ENCODE measurements at places on chromosomes 5 and 9.

DNA sequence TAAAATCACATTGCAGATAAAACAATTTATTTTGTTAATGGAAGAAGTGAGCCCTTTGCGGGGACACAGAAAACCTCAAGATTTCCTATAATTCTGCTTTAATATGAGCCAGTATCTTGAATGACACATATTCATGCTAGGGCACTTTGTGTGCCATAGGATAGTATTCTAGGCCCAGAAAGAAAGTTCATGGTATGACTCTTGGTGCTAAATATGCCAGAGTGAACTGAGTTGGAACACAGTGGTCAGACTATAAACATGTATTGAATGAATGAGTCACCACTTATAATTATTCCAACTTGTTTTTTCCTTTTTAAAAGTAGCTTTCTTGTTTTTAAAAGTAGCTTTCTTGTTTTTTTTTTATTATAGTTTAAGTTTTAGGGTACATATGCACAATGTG lies 46.0 kb downstream of the ADAMTS19 start:
- DNase-seq: peak; percentile 61

DNA sequence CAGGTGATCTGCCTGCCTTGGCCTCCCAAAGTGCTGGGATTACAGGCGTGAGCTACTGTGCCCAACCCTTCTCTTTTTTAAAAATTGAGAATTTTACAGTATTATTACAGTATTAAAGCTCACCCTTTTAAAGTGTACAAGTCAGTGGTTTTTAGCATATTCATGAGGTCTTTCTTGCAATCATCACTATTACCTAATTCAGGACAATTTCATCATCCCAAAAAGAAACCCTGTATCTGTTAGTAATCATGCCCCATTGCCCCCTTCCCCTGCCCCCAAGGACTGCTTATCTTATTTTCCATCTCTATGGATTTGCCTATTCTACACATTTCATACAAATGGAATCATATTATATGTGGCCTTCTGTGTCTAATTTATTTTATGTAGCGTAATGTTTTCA lies 22.6 kb upstream of the MEGF9 start:
- no peak for DNase-seq

DNA sequence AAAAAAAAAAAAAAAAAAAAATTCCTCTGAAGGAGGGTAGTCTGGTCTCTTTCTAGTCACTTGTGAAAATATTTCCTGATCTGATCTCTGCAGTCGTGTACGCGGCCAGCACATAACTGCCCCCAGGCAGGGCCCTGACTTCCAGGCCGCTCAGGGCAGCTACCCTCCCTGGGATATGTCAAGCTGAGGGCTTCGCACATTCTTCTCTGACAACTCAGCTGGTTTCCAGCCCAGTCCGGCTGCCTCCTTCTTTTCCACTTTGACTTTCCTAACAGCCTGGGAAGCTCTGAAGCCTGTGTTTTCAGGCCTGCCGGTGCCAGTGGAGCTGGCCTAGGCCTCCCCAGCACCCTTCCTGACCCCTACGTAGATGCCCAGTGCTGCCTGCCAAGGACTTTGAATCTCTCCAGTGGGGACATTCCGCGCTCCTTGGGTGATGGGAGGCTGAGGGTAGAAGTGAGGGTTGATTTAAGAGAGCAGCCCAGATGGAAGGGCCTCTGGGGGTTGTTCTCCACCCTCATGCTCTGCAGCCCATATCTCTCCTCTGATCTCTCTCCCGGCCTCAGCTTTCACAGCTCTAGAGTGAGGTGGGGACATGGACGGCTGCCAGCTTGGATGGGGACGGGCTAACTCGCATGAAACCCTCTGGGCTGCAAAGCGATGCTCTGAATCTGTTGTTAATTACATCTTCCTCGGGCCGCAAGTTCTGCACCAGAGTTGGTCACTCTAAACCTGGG lies 20.7 kb downstream of the COL5A1 start:
- peak; percentile 91 for DNase-seq

DNA sequence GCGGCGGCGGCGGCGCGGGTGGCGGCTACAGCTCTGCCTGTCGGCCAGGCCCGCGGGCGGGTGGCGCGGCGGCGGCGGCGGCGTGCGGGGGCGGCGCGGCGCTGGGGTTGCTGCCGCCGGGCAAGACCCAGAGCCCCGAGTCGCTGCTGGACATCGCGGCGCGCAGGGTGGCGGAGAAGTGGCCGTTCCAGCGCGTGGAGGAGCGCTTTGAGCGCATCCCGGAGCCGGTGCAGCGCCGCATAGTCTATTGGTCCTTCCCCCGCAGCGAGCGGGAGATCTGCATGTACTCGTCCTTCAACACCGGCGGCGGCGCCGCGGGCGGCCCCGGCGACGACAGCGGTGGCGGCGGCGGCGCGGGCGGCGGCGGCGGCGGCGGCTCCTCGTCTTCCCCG lies 296 bp downstream of the ZSWIM6 start:
- DNase-seq: peak; percentile 35

DNA sequence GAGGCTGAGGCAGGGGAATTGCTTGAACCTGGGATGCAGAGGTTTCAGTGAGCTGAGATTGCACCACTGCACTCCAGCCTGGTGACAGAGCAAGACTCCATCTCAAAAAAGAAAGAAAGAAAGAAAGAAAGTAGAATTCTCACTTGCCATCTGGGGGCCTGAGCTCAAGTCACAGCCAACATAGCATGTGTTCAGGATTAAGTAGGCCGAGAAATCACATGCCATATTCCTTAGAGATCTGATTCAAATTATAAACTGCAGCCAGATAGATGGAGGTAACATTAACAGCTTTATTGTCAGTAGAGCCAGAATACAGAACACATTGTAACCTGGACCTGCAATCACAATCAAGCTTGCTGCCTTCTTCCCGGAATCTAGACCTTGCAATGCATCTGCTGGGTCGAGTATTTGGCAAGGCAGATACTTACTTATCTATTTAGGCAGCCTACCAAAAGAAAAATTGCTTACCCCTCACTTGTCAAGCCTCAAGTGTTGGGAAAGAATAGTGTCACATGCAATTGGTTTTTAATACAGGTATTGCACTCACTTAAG lies 173.7 kb downstream of the CPLANE1 start:
- DNase-seq: no peak

DNA sequence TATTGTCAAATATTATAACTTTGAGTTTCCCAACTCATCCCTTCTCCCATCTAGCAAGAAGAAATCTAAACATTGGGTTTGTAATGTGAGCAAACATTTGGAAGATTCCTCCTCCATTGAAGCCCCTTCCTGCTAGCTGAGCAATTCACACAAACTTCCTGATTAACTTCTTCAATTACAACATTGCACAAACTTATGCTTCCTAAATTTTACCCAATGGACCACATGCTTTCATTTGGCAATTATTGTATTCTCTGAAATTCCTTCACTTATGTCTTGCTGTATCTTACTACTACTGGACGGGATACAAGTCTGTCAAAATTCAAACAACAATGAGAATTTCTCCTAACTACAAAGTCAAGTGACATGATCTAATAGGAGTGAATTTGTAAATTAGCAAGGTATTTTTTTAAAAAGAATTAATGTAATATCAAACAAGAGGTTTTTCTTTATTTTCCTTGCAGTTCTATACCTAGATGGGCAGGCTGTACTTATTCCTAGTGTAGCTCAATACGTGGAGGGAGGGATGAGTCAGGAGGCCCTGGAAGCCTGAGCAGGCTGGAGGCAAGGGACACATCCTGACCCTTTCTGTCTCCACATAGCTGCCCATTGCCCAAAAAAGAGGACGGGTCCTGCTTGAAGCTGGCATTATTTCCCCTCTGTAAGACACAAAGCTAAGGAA lies 11.8 kb upstream of the IFNW1 start:
- DNase-seq: peak; percentile 11

- DNase-seq: peak; percentile 88
Measured at GRCh38 chr9:107749787-107750444, 260.3 kb upstream of the KLF4 start.

DNA sequence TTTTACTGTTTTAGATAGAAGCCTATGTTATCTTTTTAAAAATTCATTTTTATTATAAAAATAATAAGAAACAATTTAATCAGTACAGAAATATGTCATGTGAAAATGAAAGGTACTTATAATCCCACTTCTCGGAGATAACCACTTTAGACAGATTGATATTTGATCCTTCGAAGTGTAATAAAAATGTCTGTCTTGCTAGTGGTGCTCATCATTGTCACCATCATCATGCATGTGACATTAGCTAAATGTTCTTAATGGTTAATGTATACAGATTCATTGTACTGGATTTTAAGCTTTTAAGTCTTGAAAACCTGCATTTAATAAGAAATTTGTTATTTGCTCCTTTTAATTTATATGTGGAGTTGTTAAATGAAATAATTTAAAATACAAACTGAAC lies 30.1 kb upstream of the FAM120AOS start:
- DNase-seq: no peak

DNA sequence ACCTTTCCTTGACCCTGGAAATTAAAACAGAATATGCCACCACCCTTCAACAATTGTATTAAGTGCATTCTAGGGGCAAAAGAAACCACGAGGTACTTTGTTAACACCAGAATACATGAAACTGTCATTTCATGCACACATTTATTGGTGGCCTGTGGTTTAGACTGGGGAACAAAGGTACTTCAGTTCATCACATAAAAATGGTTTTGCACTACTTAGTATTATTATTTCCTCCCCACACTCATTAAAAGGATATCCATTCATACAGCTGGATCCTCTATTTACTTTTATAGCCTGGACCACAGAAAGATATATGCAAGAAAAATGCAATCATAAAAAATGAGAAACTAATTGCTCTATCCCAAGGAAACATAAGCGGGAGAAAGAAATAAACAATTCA lies 230.9 kb downstream of the EFNA5 start:
- DNase-seq: no peak

DNA sequence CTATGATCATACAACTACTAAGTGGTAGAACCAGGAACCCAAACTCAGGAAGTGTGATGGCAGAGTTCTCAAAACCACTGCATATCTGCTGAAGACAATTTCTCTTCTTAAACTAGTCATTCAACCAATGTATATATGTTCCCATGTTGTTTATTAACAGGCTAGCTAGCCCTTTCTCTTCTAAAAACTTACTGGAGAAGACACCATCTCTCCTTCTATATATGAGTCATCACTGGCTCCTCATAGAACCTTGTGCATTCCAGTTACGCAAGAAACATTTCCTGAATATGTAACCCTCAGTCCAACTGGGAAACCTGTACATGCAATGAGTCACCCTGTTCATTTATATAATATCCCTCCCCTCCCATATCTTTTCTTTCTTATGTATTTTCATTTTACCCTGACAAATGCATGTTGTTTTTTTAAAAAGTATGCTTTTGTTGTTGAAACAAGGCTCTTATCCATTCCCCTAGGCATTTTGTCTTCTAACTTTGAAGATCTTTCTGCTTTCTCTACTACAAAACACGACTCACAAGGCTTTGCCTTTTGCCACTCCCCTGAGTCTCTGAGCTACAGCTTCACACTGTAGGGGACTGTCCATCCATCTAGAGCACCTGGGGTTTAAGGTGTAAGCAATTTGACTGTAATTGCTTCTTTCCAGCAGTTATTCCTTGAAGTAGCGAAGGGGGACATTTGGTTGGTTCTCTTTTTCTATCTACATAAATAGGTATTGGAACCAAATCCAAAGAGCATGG lies 119.5 kb downstream of the ANXA1 start:
- peak; percentile 87 for DNase-seq

GRCh38 chr9:98520221-98520960 lies 188.3 kb downstream of the GABBR2 start:
- peak; percentile 30 for DNase-seq

GRCh38 chr5:115389034-115389798 lies 92.8 kb upstream of the CCDC112 start:
- no peak for DNase-seq

GRCh38 chr5:9930156-9930555 lies 300.0 kb upstream of the TAS2R1 start:
- DNase-seq: peak; percentile 49

GRCh38 chr5:141483902-141484301 lies 928 bp upstream of the PCDHGC4 start:
- DNase-seq: no peak

DNA sequence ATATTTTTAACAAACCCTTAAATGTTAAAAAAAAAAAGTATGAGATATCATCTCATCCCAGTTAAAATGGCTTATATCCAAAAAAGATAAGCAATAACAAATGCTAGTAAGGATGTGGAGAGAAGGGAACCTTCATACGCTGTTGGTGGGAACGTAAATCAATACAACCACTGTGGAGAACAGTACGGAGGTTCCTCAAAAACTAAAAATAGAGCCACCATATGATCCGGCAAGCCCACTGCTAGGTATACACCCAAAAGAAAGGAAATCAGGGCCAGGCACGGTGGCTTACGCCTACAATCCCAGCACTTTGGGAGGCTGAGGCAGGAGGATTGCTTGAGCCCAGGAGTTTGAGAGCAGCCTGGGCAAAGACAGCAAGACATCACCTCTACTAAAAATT lies 3.0 kb downstream of the MTMR12 start:
- no peak for DNase-seq

DNA sequence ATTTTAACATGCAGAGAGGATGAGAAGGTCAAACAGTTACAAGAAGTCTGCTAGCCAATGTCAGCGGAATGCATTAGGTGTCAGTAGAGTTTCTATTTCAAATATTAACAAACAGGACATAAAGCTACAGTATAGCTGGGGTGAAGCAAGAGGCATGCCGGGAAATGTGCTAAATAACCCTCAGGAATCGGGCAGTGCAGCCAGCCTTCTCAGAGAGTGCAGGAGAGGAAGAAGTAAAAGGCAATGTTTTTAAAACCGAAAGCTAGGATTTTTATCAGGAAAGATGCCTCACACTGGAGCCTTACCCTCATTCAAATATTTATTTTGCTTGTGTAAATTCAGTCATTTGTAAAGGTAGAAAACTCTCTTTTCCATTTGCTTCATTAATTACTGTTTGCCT lies 59.1 kb upstream of the SH3GL2 start:
- DNase-seq: no peak

DNA sequence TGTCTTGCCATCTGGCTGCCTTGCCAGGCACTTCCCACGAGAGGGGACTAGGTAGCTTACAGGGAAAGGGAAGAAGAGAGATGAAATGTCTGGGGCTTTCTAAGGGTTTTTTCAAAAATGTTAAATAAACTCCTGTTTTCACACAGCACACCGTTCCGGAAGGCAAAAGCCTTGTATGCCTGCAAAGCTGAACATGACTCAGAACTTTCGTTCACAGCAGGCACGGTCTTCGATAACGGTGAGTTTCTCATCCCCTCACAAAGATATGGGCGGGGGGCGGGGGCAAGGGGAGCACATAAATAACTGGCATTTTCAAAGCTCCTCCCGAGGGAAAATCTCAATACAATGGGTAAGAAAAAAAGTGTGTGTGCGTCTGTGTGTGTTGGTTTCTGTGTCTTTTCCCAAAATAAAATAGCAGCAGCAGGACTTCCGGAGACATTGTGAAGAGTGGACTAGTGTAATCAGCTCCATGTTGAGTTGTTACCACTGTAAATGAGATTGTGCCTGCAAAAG lies 189.6 kb downstream of the NR3C1 start:
- DNase-seq: no peak

DNA sequence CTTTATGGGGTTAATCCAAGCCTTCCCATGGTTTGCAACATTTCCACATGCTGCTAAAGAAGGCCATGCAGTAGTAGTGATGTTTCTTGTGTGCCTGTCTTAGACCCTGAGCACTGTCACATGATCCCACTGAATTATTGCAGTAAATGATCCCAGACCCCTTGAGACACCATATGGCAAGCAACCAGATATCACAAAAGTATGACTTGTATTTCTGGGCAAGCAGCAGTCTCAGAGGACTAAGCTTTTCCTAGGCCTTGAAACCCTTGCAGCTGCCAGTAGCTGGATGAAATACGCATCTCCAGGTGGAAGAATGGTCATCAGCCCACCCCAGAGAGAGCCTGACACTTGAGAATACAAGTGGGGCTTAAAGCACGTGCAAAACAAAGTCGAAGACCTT lies 41.8 kb downstream of the CDO1 start:
- DNase-seq: no peak

All from fibroblast of skin of right biceps (primary cell).